ENCODE measurements at places on chromosomes 16 and 17.

GRCh38 chr17:11598274-11599221, at the start of gene DNAH9:
Gene DNAH9, plus strand, starts transcription at chr17:11598470. Its CDS starts 29 bp downstream, at chr17:11598499.
- DNase-seq, result peak; percentile 1

DNA sequence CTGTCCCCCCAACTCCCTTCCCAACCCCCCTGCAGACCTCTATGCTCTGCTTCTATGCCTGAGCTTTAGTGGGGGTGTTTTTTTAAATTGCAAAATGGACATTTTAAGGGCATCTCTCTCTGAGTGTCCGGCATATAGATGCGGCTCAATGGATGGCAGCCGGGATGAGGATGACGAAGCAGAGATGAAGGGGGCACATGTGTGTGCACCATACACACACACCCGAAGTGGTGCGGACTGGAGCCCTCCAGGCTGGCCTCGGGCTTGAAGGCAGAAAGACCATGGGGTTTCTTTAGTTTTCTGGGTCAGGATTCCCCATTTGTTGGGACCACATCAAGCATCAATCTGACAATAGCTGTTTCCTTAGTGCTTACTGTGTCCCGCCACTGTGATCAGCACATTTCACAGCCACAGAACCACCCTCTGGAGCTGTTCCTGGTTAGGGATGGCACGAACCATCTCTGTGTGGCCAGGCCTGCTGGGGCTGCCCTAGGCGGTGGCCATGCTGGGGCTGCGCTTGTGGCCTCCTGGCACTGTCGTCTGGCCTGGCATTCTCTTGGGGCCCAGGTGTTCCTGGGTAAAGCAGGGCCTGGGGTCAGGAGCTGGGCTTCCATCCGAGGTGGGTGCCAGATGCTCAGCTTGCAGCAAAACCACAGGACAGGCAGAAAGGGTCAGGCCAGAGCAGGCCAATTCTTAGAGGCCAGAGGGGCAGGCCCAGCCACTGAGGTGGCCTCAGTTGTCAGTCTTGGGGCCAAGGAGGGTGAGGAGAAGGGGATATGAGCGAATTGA, 49.9 kb downstream of the NT5M start:
- DNase-seq, result no peak

GRCh38 chr17:61722398-61722797, 131.4 kb upstream of the NACA2 start:
- DNase-seq, result no peak

DNA sequence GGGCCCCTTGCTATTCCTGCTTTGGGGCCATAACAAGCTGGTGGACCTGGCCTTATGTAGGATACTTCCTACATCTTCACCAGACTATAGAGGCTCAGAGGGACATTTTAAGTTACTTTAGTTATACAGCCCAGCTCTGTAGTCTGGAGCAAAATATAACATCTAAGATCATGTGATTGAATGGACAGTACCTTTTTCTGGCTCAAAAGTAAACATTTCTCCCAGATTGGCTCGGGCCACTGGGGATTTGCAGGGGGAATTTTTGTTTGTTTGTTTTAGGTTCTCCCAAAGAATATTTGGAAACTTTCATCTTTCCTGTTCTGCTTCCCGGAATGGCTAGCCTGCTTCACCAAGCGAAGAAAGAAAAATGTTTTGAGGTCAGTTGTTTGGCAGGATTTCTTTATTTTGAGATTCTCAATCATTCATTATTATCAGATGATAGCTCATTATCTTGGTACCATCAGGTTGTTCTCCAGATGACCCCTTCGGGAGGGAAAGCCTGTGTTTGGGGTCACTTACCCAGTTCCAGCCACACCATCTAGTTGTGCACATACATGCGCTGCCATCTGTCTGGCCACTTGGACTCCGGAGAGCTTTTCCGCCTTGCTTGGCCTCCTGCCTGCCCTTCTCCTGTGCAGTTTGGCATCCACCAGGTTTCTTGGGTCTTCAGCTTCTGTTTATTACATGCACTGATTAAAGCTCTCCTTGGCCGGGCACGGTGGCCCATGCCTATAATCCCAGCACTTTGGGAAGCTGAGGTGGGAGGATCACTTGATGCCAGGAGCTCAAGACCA, 17.2 kb downstream of the IQCK start:
- no peak for DNase-seq

DNA sequence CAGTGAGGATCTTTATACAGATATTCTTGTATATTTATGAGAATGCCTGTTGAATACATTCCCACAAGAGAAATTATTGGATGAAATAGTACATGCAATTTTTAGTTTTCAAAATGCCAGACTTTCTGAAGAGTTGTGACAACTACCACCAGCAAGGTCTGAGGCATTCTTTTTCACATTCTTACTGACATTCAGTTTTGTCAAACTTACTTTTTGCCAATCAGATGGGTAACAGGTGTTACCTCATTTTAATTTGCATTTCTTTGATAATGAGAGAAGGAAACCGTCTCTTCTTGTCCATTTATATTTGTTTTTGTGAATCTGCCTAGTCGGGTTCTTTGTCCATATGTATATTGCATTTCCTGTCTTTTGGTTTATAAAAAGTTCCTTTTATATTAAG, 24.3 kb downstream of the NOL11 start:
- DNase-seq, result no peak

- no peak for DNase-seq
Observed at GRCh38 chr16:86934581-86935375, 356.4 kb downstream of the FOXL1 start.

DNA sequence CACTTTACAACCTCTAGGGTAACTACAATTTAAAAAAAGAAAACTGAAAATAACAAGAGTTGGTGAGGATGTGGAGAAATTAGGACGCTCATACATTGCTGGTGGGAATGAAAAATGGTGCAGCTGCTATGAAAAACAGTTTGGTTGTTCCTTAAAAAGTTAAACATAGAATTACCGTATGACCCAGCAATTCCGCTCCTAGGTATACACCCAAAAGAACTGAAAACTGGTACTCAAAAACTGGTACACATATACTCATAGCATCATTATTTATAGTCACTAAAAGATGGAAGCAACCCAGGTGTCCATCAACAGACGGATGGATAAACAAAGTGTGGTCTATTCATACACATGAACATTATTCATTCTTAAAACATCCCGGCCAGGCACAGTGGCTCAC, 42.9 kb upstream of the DNAH17 start:
- DNase-seq, result no peak

- no peak for DNase-seq
Observed at GRCh38 chr17:35496451-35497290, 40.8 kb downstream of the SLFN12L start.

- no peak for DNase-seq
Observed at GRCh38 chr17:7072406-7072805, 7.6 kb downstream of the CLEC10A start.

GRCh38 chr17:67765623-67766022, 47.9 kb downstream of the NOL11 start:
- no peak for DNase-seq

DNA sequence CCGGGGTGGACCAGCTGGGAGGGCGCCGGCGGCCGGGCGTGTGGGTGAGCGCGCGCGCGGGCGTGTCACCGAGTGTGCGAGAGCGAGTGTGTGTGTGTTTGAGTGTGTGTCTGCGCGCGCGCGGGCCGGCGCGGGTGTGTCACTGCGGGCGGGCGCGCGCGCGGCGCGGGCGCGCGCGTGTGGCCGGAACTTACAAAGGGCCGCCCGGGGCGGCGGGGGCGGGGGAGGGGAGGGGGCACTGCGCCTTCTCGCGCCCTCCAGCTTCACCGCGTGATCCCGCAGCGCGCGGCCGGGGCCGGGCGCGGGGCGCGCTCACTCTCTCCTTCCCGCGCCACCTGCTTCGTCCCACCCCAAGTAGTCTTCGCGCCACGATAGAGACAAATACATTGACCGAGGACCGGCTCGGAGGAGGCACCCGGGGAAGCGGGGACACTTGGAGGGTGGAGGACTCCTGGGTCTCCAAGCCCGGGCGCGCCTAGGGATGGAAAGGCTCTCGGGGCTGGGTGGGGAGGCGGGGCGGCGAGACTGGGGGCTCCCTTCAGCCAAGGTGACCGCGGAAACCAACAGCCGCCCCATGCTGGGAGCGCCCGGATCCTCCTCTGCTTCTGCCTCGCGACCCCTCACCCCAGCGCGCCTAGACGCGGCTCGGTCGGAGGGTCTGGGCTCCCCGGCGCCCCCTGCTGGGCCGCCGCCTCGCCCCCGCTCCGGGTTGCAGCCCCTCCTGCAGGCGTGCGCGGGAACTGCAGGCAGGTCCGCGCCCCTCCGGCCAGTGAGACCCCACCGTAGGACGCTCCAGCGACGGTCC, at the start of gene SRCIN1:
SRCIN1 (minus strand) TSS at position 112 of the 805 bp plus-strand sequence. CDS start 247 bp downstream, outside the sequence.
- DNase-seq, result peak; percentile 60

All from CD4-positive, alpha-beta T cell treated with Interleukin-17A for 1 hour (primary cell).